Cardiac fibroblast (primary cell): ENCODE measurements at places on chromosomes 2 and 18.

DNA sequence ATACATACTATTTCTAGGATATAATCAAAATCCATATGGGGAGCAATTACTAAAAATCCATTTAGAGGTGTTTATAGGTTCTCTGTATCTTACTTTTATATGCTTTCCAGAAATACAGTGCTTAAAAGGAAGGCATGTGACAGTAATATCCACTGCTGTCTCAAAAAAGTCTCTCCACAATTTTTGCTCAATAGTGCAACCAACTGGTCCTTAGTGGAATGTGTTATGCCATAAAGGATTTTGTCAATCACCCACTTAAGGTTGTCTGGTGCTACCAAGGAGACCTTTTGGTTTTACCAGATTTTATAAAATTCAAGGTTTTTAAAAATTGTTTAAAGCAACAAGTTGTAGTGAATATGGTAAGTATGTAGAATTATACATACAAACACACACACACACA is 328.5 kb upstream of the DSEL start:
- peak; percentile 39 for DNase-seq

GRCh38 chr2:241983571-241984270 is 114.2 kb downstream of the RTP5 start:
- DNase-seq: no peak

- peak; percentile 66 for DNase-seq
Measured at GRCh38 chr2:160932960-160933359, 227.3 kb upstream of the TANK start.

GRCh38 chr2:20050646-20051531 is 539 bp downstream of the LAPTM4A start:
- peak; percentile 67 for DNase-seq

DNA sequence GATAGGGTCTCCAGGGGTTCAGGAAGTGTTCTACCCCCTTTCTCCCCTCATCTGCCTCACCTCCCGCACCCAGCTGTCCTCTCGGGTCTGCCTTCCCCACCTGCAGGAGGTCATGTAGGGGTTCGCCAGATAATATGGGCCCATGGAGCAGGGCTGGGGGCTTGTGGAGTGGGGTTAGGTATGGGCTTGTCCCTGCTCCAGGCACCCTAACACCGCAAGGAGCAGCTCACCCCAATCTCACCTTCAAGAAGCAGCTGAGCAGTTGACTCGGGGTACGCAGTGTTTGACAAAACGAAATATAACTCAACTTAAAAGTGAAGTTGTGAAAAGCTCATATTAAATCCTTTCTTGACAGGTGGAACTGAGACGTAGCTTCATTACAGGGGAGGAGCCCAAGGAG is 99.6 kb downstream of the CTIF start:
- DNase-seq: no peak

DNA sequence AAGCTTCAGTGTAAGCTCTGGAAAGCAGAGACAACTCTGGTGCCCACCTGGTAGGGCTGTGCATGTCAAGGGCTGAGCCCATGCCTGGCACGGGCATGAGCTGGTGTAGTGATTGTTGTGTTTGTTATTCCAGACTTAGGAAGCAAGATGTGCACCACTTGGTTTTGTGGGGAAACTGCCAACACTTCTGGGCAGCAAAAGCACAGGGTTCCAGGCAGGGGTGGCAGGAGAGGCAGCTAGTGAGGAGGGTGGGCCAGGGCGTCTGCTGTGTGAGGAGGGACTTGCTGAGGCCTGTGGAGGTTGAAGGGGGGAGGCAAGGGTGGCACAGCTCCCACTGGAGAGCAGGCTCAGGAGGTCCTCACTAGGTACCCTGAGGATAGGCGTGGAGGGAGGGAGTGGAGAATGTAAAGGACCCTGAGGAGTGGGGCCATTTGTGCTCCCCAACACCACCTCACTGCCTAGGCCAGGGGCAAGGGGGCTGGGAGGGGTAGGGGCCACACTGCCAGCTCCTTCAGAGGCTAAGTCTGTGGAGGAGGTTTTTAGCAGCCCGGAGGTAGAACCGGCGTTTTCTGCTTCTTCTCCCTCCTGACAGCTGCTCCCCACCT is 104.0 kb upstream of the POU3F3 start:
- no peak for DNase-seq

- peak; percentile 76 for DNase-seq
Measured at GRCh38 chr2:207256476-207257207, 90.9 kb upstream of the KLF7 start.

- DNase-seq: no peak
Measured at GRCh38 chr2:109000738-109001137, 11.7 kb upstream of the EDAR start.

DNA sequence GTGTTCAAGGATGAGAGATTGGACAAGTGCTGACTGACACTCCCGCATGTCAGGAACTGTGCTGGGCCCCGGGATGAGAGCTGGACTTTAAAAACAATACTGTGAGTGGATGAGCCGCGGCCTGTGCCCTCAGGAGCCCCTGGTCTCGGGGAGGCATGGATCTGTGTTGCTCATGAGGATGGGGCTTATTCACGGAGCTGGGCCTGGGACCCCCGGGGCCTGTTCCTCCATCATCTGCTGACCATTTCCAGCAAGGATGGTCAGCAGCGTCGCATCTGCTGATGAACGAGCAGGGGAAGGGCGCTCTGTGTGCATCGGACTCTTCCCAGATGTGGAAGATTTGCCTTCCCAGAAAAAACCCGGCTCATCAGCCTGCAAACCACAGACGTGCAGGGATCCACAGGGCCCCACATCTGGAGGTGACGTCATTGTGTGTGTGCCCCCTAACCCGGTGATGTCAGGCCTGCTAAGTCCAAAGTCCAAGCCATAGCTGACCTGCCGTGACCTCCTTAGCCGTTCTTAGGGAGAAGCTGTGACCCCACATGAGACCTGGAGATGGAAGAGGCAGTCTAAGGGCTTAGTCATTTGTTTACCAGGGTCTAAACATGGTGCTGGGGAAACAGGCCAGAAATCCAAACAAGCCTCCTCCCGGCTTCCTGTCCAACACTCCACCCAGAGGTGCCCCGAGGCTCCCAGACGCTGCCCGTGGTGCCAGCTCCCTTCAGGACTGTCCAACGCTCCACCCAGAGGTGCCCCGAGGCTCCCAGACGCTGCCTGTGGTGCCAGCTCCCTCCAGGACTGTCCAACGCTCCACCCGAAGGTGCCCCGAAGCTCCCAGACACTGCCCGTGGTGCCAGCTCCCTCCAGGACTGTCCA is 143.9 kb downstream of the PXDN start:
- no peak for DNase-seq

- no peak for DNase-seq
Measured at GRCh38 chr2:62604336-62604735, 98.3 kb upstream of the TMEM17 start.

DNA sequence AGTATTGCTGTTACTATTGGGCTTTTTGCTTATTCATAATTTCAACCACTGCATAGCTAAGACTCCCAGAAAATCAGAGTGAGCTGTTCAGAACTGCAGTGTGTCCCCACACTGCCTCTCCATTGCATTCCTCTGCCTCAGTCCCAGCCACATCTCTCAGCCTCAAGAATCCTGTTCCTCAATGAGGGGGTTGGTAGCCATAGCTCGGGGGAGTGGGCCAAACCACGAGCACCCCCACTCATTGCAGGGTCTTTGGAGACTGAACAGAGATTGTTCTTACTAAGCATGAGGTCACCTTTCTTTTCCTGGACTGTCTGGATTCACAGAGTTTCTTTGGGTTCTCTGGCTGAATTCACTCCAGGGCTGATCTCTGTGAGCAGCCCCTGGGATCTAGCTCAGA is 161.1 kb downstream of the GFPT1 start:
- peak; percentile 39 for DNase-seq

DNA sequence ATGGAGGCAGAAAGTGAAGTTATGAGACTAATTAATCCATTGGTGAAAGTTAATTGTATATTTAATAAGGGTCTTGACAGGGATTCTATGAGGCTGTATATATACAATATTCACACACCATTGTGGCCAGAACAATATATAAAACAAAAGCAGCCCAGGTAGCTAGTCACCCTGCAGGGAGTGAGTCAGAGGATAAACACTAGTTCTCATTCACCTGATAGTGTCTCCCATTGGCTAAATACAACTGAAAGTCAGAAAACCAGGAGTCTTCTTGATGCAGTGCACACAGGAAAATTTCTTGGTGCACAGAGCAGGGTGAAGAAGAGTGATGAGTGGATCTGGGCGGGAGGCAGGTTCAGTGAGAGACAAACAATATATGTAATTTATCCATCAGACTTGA is 465.2 kb downstream of the ERBB4 start:
- no peak for DNase-seq

GRCh38 chr2:3377279-3377611 is 373 bp downstream of the EIPR1 start:
- peak; percentile 64 for DNase-seq

GRCh38 chr2:111111101-111111755 is 9.5 kb upstream of the BCL2L11 start:
- no peak for DNase-seq

DNA sequence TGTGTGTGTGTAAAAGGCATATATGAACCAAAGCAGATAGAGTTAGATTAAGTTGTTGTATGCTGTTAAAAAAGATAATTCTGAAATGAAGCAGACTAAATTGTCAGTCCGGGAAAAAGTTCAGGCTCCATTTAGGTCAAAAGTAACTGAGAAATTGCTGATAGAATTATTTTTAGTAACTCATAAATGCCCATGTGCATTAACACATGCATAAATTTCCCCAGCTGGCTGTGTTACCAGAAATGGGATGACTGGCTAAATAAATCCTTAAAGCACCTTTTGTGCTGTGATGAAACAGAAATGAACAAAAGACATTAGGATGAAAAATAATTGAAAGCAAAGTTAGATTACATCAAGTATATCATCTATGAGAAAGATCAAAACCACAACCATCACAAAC is 111.3 kb downstream of the NYAP2 start:
- no peak for DNase-seq

DNA sequence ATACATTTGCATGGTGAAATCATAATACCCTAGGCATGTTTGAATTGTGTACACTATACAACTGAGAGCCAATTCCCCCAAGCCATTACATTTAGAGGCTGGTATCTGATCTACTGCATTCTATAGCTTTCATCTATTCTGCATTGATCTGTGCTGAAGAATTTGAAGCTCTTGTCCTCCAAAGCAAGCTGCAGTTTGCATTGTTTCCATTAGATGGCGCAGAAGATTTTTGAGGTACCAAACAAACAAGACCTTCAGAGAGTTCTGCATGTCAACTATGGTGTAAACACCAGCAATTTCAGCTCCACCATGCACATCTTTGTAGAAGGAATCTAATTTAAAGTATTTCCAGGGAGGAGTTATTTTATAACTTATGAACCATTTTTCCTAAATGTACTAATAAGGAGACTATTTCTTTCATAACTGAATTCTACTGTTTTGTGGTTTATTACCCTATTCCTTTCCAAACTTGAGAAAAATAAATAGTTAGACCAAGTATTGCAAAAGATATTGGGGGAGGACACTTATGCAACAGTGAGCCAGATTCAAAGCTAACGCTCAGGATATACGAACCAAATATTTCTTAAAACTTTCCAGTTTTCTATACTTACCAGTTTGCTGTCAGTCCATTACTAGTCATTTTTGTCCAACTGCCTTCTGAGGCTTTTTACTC is 761.8 kb upstream of the ACVR2A start:
- peak; percentile 82 for DNase-seq

GRCh38 chr18:31774962-31775361 is 14.3 kb upstream of the SLC25A52 start:
- no peak for DNase-seq

- no peak for DNase-seq
Measured at GRCh38 chr2:5911718-5912117, 219.5 kb downstream of the SOX11 start.

GRCh38 chr2:193966590-193966989 is 1690.4 kb upstream of the SLC39A10 start:
- DNase-seq: peak; percentile 76

- DNase-seq: no peak
Measured at GRCh38 chr2:207014424-207014823, 75.1 kb downstream of the CPO start.

DNA sequence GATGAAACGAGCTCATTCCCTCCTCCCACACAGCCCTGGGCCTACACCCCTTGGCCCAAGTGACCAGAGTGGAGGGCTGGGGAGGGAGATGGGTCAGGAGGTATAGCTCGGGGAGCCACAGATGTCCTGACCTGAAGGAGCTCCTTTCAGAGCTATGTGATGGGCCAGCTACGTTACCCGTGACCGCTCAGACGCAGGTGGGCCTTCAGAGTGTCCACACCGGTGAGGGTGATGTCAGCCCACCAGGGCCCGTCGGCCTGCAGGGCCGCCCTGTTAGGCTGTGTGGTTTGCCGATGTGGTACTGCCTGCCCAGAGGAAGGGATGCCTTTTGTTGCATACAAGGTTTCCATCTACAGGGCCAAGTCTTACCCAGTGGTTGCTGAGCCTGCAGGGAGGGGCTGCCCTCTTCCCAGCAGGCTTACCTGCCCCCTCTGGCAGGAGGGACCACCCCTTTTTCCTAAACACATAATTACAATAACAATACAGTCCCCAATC is 41.8 kb upstream of the FOSL2 start:
- no peak for DNase-seq

DNA sequence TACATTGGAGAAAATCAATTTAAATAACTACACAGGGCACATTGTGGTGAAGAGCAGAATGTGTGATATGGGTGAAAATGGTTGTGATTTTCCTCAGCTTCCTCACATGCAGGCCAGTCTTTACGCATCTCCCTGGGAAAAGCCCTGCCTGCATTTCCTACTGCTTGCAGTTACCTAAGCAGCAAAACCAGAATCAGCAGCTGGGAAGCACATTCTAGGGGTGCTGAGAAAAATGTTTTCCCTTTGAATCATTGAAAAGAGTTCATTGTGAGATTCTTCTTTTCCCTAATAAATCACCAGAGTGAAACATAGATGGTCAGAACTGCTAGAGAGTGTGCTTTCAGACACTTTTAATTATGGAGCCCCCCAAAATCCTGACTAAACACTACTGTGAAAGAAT is 656.0 kb downstream of the TDRD15 start:
- DNase-seq: no peak

DNA sequence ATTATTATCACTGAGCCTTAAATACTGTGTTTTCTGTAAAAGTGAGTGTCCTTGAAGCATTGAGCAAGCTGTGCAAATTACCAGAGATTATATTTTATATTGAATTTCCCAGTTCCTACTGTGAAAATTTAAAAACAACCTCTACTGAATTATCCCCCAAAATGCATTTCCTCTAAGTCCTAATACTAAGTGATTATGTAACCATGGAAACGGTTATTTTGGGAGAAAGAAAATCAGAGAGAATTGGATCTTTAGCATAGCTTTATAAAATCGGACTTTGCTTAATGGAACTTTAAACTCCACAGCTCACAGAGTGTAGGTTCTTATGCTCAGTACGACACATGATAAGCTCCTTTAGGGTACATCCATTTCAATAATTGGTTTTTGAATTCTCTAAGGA is 19.3 kb upstream of the CHMP1B start:
- no peak for DNase-seq

- DNase-seq: peak; percentile 47
Measured at GRCh38 chr2:38615237-38615636, 12.5 kb upstream of the HNRNPLL start.

GRCh38 chr2:7201851-7202250 is 284.6 kb downstream of the RNF144A start:
- no peak for DNase-seq

GRCh38 chr2:95700519-95700918 is 108.7 kb downstream of the TRIM43 start:
- DNase-seq: no peak

- peak; percentile 60 for DNase-seq
Measured at GRCh38 chr2:112187805-112188596, 49.8 kb downstream of the FBLN7 start.

GRCh38 chr2:203533676-203534591 is 1.2 kb downstream of the RAPH1 start:
- DNase-seq: peak; percentile 56
